ENCODE measurements at places on chromosomes 1 and 21.

GRCh38 chr1:60753036-60753900 is 329.1 kb upstream of the NFIA start:
- H3K4me3 ChIP-seq, result no peak overlapping the region
- no peak overlapping the region for H3K27ac ChIP-seq
- no peaks in the 10 kb centered on the region for H3K4me1 ChIP-seq
- no peaks in the 10 kb centered on the region for H3K36me3 ChIP-seq

- H3K4me1 ChIP-seq, result no peaks in the 10 kb centered on the region
- DNase-seq, result no peak
- no peak overlapping the region for H3K27ac ChIP-seq
- H3K27me3 ChIP-seq, result no peaks in the 10 kb centered on the region
Observed at GRCh38 chr1:98732985-98733781, 71.7 kb downstream of the SNX7 start.

- H3K36me3 ChIP-seq, result no peaks in the 10 kb centered on the region
- no peak overlapping the region for H3K27ac ChIP-seq
- H3K4me3 ChIP-seq, result no peak overlapping the region
Observed at GRCh38 chr1:214208460-214208859, 72.5 kb upstream of the SMYD2 start.

- H3K27me3 ChIP-seq, result no peaks in the 10 kb centered on the region
- no peaks in the 10 kb centered on the region for H3K36me3 ChIP-seq
- no peaks in the 10 kb centered on the region for H3K4me1 ChIP-seq
- no peak overlapping the region for H3K27ac ChIP-seq
Observed at GRCh38 chr21:41580758-41581554, 73.0 kb upstream of the TMPRSS2 start.

All from spinal cord (tissue), 10 donors.